ENCODE measurements at places on chromosomes 6 and 20.

DNA sequence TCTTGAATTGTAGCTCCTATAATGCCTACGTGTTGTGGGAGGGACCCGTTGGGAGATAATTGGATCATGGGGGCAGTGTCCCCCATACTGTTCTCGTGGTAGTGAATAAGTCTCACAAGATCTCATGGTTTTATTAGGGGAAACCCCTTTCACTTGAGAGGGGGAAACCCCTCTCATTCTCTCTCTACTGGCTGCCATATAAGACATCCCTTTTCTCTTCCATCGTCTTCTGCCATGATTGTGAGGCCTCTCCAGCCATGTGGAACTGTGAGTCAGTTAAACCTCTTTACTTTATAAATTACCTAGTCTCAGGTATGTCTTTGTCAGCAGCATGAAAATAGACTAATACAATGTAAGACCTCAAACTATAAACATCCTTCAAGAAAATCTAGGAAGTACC lies 23.1 kb downstream of the PAQR8 start:
- no peak for DNase-seq

DNA sequence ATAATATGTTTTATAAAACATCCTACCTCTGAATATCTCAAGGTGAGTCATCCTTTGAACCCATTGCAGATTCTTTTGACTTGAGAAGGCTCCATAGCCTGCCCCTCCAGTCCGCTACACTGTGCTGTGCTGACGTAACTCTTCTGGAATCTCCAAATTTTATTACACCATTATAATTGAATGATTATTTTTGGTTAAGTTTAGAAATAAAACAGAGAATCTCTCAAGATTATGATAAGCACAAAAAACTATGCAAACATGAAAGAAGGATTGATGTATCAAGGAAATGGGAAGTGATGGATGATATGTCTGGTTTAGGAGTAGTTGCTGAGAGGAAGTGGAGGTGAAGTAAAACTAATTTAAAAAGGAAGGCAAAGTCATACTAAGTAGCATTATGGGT lies 1021.3 kb downstream of the HACE1 start:
- no peak for DNase-seq

GRCh38 chr6:93417421-93418013 lies 1.8 kb downstream of the EPHA7 start:
- DNase-seq: no peak

DNA sequence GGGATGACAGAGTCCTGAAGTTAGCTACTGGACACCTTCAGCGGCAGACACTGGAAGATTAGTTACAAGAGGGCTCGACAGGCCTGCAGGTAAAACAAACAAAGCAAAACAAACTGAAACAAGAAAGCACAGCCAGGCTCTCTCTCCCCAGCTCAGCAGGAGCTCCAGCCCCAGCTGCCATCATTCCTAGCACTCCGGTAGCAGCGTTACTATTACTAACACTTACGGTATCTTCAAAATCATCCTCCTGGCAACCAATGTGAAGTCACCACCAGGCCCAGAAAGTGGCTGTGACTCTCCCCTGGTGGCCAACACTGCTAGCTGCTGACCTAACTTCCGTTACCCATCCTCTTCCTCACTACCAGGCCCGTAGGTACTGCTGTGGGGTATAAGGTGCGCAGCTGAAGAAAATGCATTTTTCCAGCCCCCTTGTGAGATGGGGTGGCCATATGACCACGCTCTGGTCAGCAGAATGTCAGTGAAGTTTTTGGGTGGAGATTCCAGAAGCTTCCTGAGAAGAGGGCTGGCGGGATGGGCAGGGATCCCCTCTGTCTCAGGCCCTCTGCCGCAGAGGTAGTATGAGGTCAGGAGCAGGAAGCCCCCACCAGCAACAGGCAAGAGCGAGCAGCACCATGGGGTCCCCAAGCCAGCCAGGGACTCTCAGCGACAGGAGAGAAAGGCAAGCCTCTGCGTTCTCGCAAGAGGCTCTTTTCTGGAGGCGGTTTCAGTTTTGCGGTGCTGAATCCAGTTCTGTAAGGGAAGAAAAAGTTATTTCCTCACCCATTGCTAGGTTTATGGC lies 37.4 kb upstream of the TBXT start:
- no peak for DNase-seq

- no peak for DNase-seq
Observed at GRCh38 chr6:85361643-85362014, 88.3 kb upstream of the NT5E start.

DNA sequence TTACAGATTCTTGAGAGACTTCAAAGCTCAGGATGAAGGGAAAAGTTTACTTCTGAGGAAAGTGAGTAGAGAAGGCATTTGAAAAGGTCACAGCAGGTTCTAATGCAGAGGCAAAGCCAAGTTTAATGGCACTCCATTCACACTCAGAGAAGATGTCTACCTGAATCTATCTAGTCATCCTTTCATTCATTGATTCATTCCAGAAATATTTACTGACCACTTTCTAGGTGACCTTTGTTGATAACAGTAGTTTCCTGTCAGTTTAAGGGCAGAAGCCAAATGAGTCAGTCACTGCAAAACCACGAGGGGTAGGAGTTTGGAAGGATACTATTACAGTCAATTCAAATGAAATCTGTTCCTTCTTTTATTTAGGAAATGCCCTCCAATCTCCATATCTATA lies 30.8 kb downstream of the FBXO5 start:
- peak; percentile 41 for DNase-seq

GRCh38 chr6:159801935-159802334 lies 1.9 kb downstream of the PNLDC1 start:
- no peak for DNase-seq

DNA sequence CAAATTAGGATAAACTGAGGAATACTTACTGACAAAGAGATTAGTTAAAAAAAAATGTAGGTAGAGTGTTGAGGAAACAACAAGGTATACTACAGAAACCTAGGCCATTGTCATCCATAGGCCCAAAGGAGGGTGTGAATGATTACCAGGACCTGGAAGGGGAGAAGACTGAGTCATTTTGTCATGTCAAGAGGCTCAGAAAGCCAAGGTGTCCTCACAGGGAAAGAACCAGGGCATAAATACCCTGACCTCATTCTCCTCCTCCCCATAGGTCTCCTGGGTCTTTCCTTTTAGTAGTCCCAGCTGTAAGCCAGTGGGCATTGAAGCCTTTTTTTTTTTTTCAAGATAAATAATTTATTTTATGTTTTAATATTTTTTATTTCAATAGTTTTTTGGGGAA lies 582.1 kb upstream of the JAG1 start:
- no peak for DNase-seq

GRCh38 chr20:54305421-54305820 lies 97.5 kb downstream of the PFDN4 start:
- DNase-seq: no peak

- DNase-seq: no peak
Observed at GRCh38 chr6:122524056-122524455, 52.4 kb upstream of the SERINC1 start.

- no peak for DNase-seq
Observed at GRCh38 chr6:33504486-33504885, 50.1 kb downstream of the ZBTB9 start.

DNA sequence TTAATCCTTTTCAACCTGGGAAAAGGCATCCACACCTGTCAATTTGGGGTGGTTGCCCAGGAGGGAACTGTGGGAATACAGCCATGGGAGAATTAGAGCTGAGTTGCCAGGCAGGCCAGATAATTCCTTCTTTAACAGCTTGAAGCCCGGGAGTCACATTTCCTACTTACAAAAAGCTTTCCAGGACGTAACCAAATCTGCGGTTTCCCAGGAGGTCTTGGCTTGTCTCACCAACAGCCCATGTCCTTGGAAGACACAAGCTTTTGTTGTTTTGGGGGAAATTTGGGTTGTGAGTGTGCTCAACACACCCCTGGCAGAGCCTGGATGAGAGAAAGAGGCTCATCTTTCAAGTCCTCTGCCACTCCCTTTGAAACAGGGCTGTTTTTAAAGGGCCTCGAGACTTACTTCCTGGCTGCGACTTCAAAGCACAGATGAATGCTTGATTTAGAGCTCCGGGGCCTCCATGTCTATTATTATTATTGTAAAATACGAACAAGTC lies 465.9 kb upstream of the BTBD3 start:
- no peak for DNase-seq

DNA sequence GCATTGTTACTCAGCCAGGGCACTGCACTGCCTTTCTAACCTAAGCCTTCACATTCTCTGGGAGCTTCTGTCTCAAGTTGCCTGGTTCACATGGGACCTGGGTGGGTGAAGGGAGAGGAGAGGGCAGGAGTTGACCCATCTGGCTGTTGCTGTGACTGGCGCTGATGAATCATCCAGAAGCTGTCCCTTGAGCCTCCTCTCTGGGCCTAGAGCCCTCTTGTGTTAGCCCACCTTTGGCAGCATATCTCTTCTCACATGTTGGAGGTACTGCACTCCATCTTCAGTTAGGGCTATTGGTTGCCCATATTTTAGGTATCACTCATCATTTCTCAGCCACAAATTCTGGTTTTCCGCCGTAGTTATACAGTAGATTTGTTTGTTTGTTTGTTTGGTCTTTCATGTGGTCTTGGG lies 19.8 kb downstream of the XRN2 start:
- DNase-seq: no peak

DNA sequence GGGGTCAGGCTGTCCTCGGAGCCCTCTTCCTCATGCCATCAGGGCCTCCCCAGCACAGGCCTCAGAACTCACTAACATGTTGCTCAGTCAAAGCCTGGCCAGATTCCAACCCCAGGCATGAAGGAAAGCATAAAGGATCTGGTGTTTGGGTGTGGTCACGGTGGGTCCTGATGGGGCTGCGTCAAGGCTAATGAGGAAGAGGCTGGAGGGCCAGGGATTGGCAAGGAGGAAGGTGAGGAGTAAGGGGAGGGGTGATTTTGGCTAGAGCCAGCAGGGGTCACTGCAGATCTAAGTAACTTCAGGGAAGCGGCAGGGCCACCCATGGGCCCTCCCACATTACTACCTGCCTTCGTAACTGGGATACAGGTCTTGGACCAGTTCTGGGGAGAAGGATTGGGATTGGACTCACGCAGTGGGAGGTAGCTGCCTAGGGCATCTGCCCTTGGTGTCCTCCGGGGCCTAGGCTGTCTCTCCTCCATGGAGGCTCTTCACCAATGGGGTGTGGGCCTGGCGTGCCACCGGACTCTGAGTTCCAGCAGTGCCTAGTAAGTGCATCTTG lies 36.2 kb upstream of the MRPS18A start:
- DNase-seq: peak; percentile 54

- DNase-seq: no peak
Observed at GRCh38 chr20:58467572-58468527, 47.3 kb downstream of the APCDD1L start.

GRCh38 chr6:122713138-122713537 lies 66.4 kb upstream of the FABP7 start:
- DNase-seq: no peak

- no peak for DNase-seq
Observed at GRCh38 chr6:156618600-156619205, 158.5 kb upstream of the ARID1B start.

- DNase-seq: no peak
Observed at GRCh38 chr20:38523697-38524096, 51.1 kb downstream of the RALGAPB start.

DNA sequence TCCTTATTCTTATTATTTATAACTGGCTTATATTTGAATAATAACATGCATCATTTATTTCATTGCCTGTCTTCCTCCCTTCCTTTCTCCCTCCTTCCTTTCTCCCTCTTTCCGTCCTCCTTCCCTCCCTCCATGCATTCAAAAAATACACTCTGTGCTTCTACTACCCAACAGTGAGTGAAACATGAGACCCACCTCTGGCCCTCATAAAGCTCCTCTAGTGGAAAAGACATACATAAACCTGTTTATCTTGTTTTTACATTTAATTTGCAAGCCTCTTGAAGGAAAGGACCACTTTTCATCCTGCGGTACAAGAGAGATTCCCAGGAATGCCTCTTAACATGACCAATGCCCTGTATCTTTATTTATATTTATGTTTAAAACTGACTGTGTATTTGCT lies 21.8 kb upstream of the ISM1 start:
- DNase-seq: no peak

GRCh38 chr6:41489120-41489851 lies 56.9 kb upstream of the FOXP4 start:
- DNase-seq: no peak

DNA sequence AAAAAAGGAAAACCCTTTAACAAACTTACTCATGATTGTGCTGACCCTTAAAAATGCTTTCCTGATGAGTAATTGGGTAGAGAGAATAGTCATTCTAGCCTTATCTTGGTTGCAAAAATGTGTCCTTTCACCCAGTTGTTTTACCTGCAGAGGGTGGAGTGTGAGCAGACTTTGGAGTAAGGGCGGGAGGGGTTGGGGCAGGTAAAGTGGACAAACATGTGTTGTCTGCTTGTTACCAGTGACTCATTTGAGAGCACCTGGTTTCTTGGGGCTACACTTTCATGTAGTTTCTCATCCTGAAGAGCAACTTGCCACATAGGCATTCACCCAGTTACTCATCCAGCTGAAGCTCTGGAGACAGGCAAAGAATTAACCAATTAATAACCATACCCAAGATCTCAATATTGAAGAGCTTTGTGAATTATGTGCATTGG lies 121.1 kb downstream of the TNFRSF21 start:
- DNase-seq: no peak

DNA sequence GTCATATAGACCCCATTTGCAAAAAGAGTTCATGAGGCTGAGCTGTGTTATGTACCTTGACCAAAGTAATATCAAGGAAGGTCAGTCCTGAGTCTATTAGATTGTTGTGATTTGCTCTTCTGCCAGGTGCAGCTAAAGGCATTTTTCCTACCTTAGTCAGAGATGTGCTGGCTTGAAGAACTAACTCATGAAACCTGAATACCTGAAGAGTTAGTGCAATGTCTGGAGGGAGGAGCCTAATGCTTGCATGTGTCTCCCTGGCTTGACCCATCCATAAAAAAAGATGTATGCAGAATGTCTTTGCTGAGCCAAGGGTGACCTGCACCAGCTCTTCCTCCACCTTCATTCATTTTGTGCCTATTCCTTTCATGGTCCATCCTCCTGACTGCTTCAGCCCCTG lies 742.0 kb downstream of the KIF16B start:
- DNase-seq: no peak

Measured in HS-27A (cell line).